CD4-positive, alpha-beta memory T cell (primary cell): ENCODE measurements at places on chromosomes 7 and 10.

DNA sequence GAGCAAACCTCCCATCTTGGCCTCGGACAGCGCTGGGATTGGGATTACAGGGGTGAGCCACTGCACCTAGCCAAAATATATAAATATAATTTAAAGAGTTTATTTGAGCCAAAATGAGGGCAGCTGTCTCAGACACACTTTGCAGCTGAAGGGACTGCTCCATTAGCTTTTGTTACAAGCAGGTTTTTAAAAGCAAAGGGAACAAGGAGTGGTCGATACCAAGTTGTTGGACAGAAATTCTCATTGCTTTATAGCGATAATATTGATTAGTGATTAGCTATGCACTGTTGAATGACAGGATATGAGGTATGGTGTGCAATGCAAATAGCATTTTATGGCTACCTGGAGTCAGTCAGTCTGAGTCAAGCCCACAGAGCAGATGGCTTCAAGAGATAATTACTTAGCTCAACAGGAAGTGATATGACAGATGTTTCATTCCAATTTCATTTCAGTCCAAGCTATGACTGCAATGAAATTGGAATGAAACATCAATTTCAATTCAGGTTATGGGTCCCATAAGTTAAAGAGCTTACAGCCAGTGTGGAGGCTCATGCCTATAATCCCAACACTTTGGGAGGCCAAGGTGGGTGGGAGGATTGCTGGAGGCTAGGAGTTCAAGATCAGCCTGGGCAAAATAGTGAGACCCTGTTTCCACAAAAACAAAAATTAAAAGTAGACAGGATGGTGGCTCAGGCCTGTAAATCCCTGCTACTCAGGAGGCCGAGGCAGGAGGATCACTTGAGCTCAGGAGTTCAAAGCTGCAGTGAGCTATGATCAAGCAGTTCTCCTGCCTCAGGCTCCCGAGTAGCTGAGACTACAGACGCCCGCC, 23.1 kb downstream of the TYW1 start:
- no peak for DNase-seq

DNA sequence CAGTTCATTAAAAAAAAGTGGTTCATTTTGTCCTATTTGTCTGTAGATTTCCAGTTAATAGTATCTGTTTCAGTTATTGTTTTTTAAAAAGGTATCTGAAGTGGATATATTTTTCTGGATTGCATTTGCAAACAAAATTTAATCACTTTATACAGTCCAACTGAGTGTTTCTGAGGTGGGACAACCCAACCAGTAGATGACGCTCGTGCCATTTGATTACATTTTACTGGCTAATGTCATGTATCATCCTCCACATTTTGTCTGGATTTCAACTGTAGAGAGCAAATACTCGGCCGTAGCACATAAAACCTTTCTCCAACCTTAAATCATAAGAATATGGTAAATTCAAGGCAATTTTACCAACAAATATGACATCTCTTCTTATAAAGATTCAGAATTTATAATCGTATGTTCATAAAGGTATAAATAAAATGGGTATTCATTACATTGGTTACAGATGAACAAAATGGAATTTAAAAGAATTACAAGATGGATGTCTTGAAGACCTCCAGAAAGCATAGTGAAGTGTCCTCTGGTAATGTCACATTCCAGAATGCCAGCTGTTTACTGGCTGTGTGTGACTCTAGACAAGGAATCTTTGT, 789.0 kb downstream of the PHTF2 start:
- no peak for DNase-seq

GRCh38 chr7:12398186-12398585, 5.5 kb downstream of the VWDE start:
- DNase-seq = no peak

DNA sequence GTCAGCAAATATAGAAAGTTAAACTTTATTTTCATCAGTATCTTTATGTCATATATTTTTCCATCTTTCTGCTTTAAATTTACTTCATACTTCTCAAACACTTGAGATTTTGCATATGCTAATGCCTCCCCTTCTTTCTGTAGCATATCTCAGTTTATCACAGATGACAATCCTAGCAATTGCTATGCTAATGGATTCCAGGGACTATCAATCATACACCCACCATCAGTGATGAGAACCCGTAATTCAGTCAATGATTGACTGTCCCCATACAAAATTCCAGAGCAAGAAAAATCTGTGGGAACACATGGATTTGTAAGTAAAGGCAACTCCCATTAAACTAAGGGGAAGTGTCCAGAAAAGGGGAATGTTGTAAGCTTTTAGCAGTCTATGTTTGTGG, 432.4 kb upstream of the SEMA3D start:
- no peak for DNase-seq

DNA sequence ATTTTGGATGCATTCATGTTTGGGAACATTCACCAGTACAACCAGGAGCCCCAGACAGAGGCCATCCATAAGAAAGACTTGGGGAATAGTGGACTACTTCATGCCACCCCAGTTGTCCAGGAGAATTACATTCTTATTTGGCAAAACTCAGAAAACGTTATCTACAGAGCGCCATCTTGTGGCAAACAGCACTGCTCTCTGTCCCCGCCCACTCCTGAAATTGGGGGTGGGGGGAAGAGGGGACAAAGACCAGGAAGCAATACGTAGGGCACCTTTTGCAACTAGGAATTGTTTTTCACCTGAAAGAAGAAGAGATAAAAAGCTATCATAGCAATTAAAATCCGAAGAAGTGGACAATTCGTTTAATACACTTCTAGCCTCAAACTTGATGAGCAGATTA, 134.6 kb upstream of the MGMT start:
- peak; percentile 1 for DNase-seq

DNA sequence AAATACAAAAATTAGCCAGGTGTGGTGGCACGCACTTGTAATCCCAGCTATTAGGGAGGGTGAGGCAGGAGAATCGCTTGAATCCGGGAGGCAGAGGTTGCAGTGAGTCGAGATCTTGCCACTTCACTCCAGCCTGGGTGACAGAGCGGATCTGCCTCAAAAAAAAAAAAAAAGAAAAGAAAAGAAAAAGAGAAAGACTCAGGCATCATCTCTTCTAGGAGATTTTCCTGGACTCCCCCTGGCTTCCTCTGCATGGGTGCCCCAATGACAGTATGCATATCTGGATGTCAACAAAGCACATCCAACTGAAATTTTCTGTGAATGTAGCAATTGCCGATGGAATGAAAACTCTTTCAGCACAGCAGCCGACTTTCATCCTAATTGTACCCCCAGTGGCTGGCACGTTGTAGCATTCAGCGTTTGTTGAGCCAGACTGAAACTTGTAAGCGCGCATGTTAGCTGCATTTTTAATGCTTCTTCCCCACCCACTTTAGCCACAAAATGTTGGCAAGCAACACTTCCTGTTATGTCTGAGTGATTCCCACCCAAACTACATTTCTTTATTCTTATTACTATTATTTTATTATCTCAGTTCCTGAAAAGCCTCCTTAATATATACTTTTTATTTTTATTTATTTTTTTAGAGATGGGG, 70.2 kb downstream of the PRTFDC1 start:
- peak; percentile 48 for DNase-seq

DNA sequence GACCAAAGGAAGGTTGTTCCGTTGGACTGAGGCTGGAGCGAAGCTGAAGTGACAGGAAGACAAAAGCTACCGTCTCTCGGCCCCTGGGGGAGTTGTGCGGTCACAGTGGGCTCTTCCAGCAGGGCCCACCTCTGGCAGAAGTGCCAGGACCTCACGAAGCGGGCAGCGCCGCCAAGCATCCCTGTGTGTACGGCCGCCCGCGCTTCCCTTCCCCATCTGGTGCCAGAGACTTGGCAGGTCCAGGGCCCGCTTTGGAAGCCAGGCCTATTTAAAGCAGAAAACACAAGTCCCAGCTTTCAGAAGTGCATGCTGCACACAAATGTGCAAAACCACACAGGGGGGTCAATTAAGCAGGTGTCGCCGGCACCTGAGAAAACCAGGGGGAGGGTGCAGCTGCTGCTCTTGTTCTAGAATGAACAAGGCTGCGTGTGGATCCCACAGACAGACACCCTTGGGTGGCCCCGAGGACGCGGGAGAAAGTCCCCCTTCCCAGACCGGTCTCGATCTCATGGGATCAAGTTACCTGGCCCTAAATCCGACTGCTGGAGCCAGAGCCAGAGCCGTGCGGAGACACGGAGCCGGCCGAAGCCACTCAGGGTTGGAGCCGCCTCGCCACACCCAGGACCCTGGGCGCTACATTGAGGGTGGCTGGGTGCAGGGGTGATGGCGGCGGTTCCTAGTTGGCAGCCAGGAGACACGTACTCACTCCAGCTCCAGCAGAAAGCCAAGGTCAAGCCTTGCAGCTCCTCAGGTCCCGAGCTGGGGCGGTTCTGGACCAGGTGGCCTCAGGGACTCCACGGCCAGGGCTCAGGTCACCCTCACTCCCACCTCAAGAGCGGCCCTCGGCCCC, 51.8 kb upstream of the PPP2R2D start:
- no peak for DNase-seq

- DNase-seq = no peak
These were observed 5.0 kb upstream of the WAPL start for GRCh38 chr10:86526606-86527005.

DNA sequence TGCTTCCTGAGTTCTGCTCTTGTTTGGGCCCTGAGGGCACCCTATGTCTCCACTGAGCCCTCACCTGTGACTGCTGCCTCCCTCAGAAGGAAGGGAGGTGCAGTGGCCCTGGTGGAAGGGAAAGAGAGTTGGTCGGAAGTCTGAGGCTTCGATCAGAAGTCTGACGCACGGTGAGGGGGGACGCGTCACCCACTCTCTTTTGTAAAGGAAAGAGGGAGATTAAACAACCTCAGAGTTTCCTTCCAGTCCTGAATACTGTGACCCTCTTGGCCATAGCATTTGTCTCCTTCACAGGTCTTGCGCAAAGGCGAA, 31.4 kb upstream of the TRIM8 start:
- peak; percentile 77 for DNase-seq

DNA sequence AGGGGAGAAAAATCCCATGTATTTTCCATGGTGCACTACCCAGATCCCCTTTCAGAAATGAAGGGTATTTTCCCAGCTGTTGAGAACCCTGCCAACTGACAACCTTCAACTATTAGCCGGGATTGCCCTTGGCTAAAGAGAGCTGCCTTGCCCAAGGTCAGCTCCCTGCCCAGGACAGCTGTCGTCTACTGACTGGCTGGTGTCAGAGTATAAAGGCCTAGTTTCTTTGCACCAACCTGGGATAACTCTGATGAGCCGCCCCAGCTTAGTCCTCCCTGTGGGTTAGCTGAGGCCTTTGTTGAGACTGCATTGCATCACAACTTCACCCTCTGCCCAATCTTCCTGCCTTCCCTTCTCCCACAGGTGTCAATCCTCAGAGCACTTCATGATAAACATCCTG, 147.2 kb upstream of the RHEB start:
- DNase-seq = no peak

GRCh38 chr10:73910764-73911552, at the start of gene PLAU:
TSS of gene PLAU (plus strand) at chr10:73911132. CDS start at chr10:73911556, 424 bp downstream.
- peak; percentile 32 for DNase-seq

- peak; percentile 44 for DNase-seq
These were observed 45.8 kb upstream of the PRSS58 start for GRCh38 chr7:142303650-142304049.

GRCh38 chr7:134856691-134857090, 77.3 kb downstream of the CALD1 start:
- DNase-seq = no peak

- DNase-seq = no peak
These were observed 723.6 kb downstream of the INHBA start for GRCh38 chr7:40979296-40979695.

- no peak for DNase-seq
These were observed 183.3 kb downstream of the ELAPOR2 start for GRCh38 chr7:86876146-86876545.

- DNase-seq = no peak
These were observed 93.1 kb downstream of the CDK14 start for GRCh38 chr7:90689260-90689659.

- no peak for DNase-seq
These were observed 85.2 kb upstream of the CDC14C start for GRCh38 chr7:48839108-48839507.

GRCh38 chr10:130215151-130215930, 79.2 kb downstream of the GLRX3 start:
- no peak for DNase-seq

DNA sequence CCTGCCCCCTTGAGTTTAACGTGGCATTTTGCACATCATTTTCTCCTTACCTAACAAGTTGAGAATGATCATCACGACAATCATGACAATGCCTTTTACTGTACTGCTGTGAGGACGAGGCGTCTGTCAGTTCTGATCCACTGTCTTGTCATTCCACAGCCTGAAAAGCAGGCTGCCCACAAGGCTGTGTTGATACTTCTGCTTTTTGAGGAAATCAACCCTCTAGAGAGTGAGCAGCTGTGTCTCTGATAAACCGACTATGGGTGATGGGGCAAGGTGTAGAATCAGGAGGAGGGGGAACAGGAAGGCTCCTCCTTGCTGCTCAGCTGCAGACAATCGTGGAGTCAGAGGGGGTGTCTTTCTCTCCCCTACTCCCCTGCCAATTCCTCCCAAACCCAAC, 30.6 kb upstream of the C10orf120 start:
- DNase-seq = no peak

DNA sequence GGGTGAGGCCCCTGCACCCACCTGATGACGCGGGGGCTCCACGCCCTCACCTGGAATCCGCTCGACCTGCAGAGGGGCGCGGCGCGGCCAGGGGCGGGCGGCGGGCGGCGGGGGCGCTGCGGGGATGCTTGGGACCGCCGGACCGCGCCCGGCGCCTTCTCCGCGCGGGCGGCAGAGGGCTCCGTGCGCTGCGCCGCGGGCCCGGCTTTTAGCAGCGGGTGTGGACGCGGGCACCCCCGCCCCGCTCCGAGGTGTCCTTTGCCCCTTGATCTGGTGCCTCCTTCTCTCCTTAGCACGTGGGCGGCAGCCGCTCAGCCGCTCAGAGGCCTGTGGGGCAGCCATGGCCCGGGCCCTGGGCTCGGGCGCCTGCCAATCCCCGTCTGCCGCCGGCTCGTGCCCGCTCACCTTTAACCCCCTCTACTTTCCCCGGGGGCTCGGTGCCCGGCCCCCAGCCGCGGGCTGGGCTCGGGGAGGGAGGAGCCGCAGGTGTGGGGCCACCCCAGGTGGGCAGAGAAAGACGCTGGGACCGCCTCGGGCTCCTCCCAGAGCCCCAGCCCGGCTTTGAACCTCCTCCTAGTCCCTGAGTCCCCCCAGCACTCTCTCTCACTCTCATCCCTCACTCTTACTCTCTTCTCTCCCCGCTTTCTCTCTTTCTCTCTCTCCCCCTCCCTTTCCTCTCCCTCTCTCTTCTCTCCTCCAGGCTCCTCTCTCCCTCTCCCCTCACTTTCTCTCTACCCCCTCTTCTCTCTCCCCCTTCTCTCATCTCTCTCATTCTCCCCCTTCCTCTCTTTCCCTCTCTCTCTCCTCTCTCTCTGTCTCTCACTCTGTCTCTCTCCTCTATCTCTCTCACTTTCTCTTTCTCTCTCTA, 19.7 kb upstream of the VPS37D start:
- DNase-seq = peak; percentile 25

- no peak for DNase-seq
These were observed 248.9 kb downstream of the FOXP2 start for GRCh38 chr7:114663502-114663901.

- no peak for DNase-seq
These were observed 81.2 kb downstream of the C1GALT1 start for GRCh38 chr7:7263297-7264230.
